ENCODE measurements at places on chromosomes 2 and 18.

DNA sequence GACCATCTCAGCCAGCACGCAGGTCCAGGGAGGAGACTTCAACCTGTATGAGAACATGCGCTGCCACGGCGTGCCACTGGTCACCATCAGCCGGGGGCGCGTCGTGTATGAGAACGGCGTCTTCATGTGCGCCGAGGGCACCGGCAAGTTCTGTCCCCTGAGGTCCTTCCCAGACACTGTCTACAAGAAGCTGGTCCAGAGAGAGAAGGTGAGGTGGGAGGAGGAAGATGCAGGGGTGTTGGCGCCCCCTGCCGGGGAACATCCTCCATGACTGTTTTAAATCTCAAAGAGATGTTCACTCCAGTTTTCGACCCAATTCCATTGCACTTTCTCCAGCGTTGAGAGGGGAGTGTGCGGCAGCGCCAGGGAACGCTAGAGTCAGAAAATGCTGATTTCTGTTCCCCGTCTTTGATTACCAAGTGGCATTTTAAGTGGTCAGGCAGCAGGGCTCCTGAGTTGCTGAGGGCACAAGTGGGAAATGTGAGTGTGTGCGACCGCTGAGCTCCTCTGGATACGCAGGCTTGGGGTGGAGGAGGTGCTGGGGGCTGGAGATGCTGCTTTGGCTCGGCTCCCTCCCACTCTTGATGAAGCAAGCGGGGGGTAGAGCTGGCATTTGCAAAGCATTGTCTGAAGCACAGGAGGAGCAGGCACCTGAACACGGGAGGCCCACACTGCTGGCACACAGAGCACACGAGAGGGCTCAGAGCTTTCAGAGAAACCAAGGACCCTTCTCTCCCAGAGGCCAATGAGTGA is 27.7 kb upstream of the MAPRE3 start:
- peak; percentile 78 for DNase-seq

GRCh38 chr2:25335971-25336370 is 5.8 kb downstream of the DNMT3A start:
- no peak for DNase-seq

DNA sequence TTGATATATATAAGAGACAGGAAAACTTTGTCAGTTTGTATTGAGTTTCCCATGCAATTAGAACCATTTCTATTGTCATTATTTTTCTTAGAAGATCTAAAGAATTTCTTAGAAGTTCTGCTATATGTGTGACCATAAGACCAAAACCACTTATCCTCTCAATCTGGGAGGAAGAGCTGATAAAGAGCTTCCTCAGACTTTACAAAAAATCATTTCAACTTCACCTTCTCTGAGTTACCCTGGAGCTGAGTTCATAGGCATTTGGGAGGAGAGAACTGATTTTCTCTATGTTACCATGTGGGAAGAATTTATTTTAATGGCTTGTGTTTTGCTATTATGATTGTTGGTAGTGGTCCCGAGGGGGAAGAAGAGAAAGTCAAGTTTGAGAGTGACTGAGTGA is 329.3 kb downstream of the GPD2 start:
- DNase-seq = no peak

DNA sequence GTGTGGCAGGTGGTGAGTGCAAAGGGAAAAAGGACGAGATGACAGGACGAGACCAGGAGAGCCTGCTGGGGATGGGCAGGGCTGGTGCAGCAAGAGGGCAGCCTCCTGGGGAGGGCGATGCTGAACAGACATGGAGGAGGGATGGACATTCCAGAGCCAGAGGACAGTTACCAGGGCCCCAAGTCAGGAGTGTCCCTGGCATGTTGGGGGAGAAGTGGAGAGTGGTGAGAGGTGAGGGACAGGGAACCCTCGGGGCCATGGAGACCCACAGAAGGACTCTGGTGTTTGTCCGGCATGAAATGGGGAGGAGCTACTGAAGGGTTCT is 19.0 kb downstream of the MTERF4 start:
- DNase-seq = no peak

DNA sequence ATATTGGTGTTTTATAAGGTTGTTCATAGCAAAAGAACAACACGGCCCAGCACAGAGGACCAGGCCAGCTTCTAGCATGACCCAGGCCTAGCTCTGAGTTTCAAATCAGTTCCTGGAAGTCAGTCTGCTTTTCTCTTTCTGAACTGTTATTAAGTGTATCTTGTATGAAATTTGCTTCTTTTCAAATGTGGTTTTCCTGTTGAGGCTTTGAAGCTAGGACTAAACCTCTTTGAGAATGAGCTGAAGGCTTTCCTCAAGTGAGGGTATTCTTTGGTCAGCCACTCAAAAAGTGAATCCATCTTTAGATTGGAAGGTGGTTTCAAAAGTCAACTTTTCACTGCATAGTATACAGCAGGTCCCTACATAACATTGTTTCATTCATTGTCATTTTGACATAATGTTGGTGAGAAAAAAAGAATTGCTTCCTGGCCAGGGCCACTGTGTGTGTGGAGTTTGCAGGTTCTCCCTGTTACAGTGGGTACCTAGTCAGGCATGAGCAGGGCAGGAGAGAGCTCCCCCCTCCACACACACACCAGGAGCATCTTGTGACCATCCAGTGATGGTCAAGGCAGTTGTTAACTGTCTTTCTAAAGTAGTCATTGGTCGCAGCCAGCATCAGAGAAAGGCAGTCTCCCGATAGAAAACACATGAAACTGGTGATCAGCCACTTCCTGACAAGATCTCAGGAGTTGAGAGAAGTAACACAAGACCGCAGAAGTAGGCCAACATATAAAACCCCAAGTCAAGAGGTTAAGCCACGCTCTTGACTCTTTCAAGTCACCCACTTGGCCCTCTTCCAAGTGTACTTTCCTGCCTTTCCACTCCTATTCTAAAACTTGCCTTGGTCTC is 6.7 kb upstream of the ACAA2 start:
- DNase-seq = peak; percentile 58

GRCh38 chr2:103437161-103437560 is 675.3 kb downstream of the TMEM182 start:
- no peak for DNase-seq

GRCh38 chr2:112750560-112750843 is 13.9 kb downstream of the CKAP2L start:
- no peak for DNase-seq

DNA sequence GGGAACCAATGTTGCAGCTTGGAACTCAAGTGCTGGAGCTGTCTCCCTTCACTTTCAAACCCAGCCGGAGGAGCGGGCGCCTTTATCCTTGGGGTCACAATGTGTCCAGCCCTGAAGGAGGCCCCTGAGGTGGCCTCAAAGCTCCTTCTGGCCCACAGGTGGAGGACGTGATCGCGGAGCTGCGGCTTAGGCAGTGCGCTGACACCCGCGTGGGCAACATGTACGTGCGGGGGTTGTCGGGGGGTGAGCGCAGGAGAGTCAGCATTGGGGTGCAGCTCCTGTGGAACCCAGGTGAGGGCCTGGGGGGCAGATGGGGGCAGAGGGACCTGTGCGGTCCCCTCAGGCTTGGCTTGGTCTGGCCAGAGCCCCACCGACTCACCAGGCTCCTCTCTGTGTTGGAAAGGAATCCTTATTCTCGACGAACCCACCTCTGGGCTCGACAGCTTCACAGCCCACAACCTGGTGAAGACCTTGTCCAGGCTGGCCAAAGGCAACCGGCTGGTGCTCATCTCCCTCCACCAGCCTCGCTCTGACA is 13.5 kb downstream of the ABCG8 start:
- no peak for DNase-seq

- no peak for DNase-seq
These were observed 86.2 kb downstream of the LYPD1 start for GRCh38 chr2:132583666-132584360.

DNA sequence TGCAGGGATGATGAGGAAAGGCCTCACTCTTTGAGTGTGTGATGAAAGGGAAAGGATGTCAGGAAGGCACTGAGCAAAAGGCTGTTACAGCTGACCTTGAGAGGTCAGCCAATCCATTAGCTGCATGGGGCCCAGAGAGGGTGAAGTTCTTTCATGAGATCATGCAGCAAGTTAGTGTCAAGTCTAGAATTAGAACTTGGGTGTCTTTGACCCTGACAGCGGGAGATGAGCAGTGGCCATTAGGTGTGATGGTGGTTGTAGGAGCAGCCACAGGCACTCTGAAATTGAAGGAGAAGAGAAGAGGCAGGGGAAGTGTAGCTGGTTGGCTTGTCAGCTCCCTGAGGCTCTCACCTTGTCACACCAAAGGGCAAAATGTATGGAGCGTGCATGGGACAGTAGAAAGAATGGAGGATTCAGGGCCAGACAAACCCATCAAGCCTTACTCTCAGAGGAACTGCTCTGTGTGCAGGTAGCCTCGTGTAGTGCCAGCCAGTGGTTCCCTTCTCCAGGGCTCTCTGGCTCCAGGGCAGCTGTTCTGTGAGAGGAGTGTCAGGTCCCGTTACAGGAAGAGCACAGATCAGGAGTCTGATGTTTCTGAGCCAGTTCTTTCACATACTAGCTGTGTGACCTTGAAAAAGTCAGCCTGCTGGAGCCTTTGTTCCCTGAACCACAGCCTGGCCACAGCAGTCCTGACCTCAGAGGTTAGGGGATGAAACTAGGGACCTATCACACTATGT is 35.9 kb downstream of the MAP4K4 start:
- DNase-seq = no peak
